Omental fat pad (tissue), 4 donors: ENCODE measurements at places on chromosomes 6 and 20. TPM values are rescaled to one million over a fixed set of nuclear protein-coding genes. Genes with fewer than 3 reads are reported as not detected.

DNA sequence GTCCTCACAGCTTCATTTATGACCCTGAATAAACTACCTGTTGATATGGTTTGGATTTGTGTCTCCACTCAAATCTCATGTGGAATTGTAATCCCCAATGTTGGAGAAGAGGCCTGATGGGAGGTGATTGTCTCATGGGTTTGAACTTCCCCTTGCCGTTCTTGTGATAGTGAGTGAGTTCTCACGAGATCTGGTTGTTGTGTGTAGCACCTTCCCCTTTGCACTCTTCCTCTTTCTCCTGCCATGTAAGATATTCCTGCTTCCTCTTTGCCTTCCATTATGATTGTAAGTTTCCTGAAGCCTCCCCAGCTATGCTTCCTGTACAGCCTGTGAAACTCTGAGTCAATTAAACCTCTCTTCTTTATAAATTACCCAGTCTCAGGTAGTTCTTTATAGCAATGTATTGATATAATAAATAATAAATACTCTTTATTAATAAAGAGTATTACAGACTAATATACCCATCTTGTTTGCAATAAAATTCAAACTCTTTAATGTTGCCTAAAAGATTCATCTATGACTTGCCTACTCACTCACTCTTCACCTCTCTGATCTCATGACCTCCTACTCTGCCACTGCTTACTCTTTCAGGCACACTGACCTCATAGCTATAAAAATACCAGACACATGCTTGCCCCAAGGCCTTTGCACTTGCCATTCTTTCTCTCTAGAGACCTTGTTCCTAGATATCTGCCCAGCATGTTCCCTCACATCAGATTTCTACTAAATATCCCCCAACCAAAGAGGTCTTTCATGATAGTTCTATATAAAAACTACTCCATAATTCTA is 256.4 kb upstream of the MARCKS start:
- DNase-seq, result no peak

- no peak for DNase-seq
Observed at GRCh38 chr6:130164251-130164650, 58.5 kb downstream of the SAMD3 start.

DNA sequence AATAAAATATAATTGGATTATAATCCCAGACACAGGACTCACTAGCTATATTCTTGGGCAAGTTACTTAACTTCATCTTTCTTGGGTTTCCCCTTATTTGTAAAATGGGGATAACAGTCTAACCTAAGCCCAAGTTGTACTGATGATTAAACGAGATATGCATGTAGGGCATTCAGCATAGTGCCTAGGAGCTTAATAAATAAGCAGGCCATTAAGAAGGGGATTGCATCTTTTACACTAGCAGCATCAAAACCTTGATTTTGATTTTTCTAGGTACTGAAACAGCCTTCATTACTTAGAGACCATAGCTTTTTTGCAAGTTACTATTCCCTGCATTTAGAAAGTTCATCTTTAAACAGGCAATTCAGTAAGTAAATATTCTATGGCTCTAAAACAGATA is 2.2 kb upstream of the QKI start:
- no peak for DNase-seq

Gene HLA-G
- total RNA-seq, result not detected

Gene SGK2
- total RNA-seq, result 15.1 TPM

Gene RBPJL
- total RNA-seq, result not detected

Gene NRN1
- total RNA-seq, result 18.9 TPM

Gene CBFA2T2
- total RNA-seq, result 8.4 TPM

Gene OTOR
- total RNA-seq, result not detected

DNA sequence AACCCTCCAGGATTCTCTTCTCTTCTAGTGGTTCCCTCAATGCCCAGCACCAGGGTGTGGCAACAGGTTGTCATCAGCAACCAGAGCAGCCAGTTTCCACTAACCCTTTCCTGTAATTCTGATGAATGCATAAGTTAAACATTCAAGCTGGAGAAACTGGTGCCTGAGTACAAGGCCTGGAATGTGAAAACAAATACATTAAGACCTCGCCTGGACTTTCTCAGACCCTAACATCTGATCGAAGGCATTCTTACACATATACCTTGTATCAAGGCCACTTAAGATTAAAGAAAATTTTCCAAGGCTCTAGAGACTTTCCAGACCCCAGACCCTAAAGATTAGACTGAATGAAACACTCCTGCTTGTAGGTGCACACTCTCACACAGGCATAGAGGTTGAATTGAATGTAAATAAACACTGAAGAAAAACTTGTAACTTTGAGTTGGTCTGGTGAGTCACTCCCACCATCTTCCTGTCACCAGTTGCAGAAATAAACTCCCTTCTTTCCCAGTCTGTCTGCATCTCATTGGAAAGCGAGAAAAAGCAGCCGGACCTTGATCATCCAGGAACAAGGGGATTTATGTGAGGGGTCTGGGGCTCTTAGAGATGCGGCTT is 9.0 kb downstream of the LRP11 start:
- DNase-seq, result no peak
